HFFc6 (cell line): ENCODE measurements at places on chromosomes 1 and 21. TPM values are rescaled to one million over a fixed set of nuclear protein-coding genes. Genes with fewer than 3 reads are reported as not detected.

Gene AHDC1
- 33.4 to 44.5 TPM (median 44.2 TPM) in 3 replicates for total RNA-seq

Gene OLIG1
- not detected in 3 replicates for total RNA-seq

Gene VWA5B1
- total RNA-seq: not detected in 3 replicates

Gene MCOLN2
- 1.3 to 2.6 TPM (median 1.4 TPM) in 3 replicates for total RNA-seq

Gene AURKAIP1
- 196 to 231 TPM (median 215 TPM) in 3 replicates for total RNA-seq

Gene KCNJ15
- total RNA-seq: 0.33 to 0.39 TPM (median 0.34 TPM) in 3 replicates

Gene PCAT6
- 2.1 and 4.4 TPM in 2 replicates for total RNA-seq

Gene DDAH1
- total RNA-seq: 236 to 320 TPM (median 252 TPM) in 3 replicates

Gene TNFRSF9
- not detected in 3 replicates for total RNA-seq

Gene IVNS1ABP
- total RNA-seq: 42.3 to 50.7 TPM (median 47.2 TPM) in 3 replicates

Gene KPRP
- not detected in 3 replicates for total RNA-seq

Gene CD53
- not detected in 3 replicates for total RNA-seq

Gene KCND3
- 0.08 to 0.30 TPM (median 0.15 TPM) in 3 replicates for total RNA-seq

Gene ARHGEF10L
- total RNA-seq: 11.1 to 26.4 TPM (median 12.7 TPM) in 3 replicates

Gene KLHDC9
- total RNA-seq: 1.7 to 2.7 TPM (median 1.9 TPM) in 3 replicates
